Stimulated activated CD8-positive, alpha-beta memory T cell treated with anti-CD3 and anti-CD28 coated beads, Interleukin-7, amount 100 ng/mL, for 1 hour (primary cell): ENCODE measurements at places on chromosomes 2 and 18.

DNA sequence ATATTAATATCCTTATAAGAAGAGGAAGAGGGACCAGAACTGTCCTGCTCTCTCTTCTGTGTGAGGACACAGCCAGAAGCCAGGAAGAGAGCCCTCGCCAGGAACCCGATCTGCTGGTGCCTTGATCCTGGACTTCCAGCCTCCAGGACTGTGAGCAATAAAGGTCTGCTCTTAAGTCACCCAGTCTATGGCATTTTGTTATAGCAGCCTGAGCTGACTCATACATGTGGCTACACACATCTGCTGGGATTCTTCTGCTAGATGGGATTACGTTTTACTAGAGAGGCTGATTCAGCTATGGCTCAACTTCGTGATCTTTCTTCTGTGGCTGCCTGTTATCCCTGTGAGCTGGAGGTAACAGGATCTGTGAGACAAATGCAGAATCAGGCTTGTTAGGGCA is 29.6 kb downstream of the ARL4C start:
- DNase-seq, result no peak

- no peak for DNase-seq
Measured at GRCh38 chr2:229104974-229105387, 166.1 kb downstream of the PID1 start.

DNA sequence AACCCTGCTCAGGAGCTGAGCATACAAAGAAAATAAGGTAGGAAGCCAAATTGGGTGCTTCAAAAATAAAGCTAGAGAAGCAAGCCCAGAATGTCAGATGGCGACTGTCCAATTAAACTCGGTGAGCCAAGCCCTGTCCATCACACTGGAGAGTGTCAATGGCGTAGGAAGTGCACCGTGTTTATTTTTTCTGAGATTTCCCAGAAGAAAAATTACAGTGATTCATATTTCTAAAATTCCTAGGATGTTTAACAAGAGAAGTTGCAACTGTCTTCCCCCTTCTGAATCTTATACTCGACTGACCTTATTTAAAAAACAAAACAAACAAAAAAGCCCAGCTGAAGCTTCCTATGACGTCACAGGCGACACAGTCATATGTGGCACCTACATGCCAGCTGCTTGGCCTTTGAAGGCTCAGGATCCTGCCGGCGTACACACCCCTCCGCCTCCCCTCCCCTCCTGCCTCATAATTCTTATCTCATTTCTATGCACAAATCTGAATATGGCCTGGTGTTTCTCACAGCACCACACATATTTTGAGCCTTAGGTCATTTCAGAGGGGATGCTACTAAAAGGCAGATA is 60.8 kb downstream of the MBP start:
- peak; percentile 38 for DNase-seq

DNA sequence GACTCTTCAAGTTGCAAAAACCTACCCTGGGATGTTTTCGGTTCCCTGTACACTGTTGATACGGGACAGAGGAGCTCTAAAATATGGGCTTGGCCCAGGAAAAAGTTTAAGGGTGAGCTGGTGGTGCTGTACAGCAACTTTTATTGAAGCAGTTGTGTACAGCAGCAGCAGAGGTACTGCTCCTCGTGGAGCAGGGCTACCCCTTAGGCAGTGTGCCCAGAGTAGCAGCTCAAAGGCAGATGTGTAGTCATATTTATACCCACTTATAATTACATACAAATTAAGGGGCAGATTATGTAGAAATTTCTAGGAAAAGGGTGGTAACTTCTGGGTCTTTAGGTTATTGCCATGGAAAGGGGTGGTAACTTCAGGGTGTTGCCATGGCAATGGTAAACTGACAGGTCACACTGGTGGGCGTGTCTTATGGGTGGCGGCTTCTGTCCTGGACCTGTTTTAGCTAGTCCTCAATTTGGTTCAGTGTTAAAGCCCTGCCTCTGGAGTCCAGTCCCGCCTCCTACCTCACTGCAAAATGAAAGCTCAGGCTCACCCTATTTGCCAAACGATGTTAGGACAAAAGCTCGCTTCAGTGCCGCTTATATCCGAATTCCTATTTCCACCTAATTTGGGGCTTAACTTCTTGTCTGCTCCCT is 203.2 kb downstream of the ETAA1 start:
- no peak for DNase-seq

GRCh38 chr2:123732563-123732962 is 292.5 kb upstream of the CNTNAP5 start:
- DNase-seq, result no peak

GRCh38 chr2:148552675-148553331 is 91.7 kb upstream of the EPC2 start:
- DNase-seq, result no peak

- no peak for DNase-seq
Measured at GRCh38 chr18:8705238-8705960, at the start of gene MTCL1. MTCL1 (plus strand) TSS chr18:8705556; CDS start chr18:8705661, 105 bp downstream.

GRCh38 chr18:12046046-12046750 is 47.4 kb upstream of the ANKRD62 start:
- DNase-seq, result no peak

DNA sequence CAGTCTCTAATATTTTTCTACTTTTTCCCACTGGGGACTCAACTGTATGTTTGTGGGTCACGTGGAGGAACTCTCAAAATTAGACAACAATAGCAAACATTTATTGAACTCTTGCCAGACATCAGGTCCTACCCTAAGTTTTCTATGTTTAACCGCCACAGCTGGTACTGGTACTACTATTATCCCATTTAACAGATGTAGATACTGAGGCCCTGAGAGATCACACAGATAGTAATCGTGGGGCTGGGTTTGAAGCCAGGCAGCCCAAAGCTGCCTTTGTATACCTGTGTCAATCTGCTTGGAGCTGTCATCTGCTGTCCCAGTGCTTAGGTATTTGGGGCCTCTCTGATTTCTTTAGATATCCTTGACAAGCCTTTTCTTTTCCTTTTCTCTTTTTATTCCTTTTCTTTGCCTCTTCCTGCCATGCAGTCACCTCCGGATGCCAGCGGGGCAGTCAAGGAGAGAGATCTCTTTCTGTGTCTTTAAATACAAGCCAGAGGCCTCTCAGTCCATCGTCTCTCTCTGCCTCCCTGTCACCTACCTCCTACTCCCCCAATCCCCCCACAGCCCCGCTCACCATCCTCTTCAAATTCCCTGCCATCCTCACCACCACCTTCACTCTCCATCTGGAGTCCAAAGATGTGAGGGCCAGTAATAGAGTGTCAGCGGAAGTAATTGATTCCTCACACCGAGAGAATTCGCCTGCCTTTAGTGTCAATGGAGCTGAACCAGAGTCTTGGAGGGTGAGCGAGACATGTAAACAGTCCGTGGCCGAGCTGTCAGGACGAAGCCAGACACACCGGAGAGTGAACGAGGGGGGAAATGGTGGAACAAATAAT is 23.4 kb downstream of the NRP2 start:
- no peak for DNase-seq

GRCh38 chr2:95333888-95334338 is 36.8 kb downstream of the KCNIP3 start:
- no peak for DNase-seq

- DNase-seq, result no peak
Measured at GRCh38 chr18:35695384-35695783, 113.8 kb downstream of the GALNT1 start.

- no peak for DNase-seq
Measured at GRCh38 chr18:21831413-21831831, 90.8 kb downstream of the MIB1 start.

DNA sequence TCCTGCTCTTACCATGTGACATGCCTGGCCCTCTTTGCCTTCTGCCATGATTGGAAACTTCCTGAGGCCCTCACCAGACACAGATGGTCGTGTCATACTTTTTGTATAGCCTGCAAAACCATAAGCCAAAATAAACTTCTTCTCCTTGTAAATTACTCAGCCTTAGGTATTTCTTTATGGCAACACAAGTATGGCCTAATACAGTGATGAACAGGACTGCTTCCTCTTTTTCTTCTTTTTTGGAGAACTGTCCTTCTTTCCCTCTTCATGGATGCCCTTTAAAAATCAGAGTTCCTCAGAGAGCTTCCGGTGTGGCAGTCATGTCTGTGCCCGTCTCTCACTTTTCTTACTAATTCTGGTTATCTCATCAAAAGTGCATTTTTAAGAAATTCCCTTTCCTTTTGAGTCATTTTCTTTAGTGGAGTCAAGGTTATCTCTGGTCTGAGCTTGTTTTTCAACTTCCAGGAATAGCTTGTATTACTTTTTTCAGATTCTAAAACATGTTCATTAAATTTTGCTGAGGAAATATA is 9.2 kb upstream of the IL1A start:
- DNase-seq, result no peak

DNA sequence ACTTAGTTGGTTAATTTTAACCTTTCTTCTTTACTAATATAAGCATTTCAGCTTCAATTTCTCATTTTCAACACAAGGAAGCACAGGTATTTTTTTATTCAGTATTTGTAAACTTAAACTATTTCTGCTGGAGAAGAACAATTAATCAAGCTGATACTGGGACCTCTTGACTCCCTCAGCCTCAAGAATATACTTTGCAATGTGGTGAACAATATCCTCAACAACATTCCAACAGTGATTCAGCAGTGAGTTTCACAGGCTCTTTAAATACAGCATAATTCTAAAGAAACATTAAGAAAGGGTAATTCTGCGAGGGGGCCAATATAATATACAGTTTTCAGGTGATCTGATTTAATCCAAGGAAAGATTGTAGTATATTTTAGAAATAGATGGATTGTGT is 10.0 kb downstream of the RAPGEF4 start:
- DNase-seq, result no peak

DNA sequence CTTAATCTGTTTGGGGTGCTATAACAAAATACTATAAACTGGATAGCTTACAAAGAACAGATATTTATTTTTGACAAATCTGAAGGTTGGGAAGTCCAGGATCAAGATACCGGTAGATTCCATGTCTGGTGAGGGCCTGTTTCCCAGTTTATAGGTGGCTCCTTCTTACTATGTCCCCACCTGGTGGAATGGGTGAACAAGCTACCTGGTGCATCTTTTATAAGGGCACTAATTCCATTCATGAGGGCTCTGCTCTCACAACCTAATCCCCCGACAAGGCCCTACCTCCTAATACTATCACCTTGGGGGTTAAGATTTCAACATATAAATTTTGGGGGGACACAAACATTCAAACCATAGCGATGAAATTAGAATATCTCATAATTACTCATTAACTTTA is 15.6 kb upstream of the NEMP2 start:
- no peak for DNase-seq

- DNase-seq, result no peak
Measured at GRCh38 chr2:188158337-188159100, 133.2 kb upstream of the GULP1 start.

DNA sequence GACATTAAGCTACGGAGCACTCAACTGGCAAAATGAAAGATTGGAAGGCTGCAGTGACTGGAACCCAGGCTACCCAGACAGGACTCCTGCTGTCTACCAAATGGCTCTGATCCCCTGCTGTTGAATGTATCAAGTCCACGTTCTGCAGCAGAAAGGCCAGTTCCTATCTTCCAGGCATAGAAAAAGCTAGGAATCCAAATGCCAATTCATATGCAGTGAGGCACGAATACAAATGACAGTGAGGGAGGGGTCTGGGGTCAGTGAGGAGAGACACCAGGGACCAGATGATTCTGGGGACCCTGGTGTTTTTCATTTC is 5.3 kb downstream of the NRP2 start:
- no peak for DNase-seq

DNA sequence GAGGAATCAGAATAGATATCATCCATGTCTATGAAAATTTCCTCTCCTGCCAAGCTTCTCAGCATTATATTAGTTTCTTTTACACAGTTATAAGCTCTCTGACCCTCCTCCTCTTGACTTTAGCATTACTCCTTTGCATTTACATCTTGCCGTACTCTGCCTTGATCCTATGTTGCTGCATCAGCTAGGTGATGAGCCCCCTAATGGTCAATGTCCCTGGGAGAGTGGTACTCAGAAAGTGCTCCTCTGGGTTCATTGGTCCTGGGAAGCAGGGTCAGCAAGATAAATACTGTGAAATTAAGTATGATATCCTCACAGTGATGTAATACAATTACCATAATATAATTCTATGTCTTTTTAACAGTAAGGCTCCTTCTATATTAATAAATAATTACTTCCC is 74.1 kb downstream of the PKP4 start:
- DNase-seq, result no peak

DNA sequence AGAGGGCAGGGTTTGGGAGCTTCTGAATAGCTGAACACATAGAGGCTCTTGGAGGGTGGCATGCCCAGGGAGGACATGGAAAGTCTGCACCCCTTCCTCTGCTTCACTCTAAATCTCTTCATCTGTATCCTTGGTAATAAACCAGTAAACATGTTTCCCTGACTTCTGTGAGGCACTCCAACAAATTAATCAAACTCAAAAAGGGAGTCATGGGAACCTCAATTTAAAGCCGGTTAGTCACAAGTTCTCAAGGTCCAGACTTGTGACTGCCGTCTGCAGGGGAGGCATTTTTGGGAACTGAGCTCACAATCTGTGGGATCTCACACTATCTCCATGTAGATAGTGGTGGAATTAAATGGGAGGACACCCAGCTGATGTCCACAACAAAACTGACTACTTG is 33.1 kb upstream of the STON1 start:
- DNase-seq, result no peak

GRCh38 chr18:1916869-1917523 is 654.3 kb downstream of the METTL4 start:
- no peak for DNase-seq

DNA sequence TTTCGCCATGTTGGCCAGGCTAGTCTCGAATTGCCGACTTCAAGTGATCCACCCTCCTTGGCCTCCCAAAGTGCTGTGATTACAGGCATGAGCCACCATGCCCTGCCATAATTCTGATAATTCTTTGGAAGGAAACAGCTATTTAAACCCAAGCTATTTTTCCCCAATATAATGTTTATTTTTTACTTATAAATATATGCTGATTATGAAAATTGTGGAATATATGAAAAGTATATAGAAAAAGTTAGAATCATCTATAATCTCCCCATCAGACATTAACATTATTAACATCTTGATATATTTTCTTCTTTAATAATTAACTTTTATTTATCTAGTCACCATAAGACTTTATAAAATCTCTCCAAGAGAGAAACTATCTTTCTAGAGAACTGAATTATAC is 41.2 kb downstream of the HADHB start:
- DNase-seq, result no peak

GRCh38 chr2:118830881-118831280 is 16.6 kb downstream of the EN1 start:
- no peak for DNase-seq

GRCh38 chr2:70716131-70716743 is 51.8 kb downstream of the ADD2 start:
- no peak for DNase-seq

DNA sequence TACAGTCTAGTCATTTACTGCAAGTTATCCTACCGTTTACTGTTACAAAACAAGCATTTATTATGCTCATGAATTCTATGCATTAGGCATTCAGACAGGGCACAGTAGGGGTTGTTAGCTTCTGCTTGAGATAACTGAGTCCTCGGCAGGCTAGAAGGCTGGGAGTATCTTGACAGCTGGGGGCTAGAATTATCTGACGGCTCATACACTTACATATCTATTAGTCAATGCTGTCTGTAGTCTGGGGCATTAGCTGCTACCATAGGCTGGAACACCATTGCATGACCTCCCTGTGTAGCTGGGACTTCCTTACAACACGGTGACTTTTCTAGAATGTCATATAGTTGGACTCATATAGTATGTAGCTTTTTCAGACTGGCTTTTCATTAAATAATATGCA is 61.9 kb upstream of the ALK start:
- no peak for DNase-seq

- DNase-seq, result no peak
Measured at GRCh38 chr2:97808816-97809215, 95.4 kb downstream of the ZAP70 start.

GRCh38 chr18:23479829-23480505 is 23.3 kb upstream of the RMC1 start:
- DNase-seq, result no peak
